Activated CD4-positive, alpha-beta T cell treated with anti-CD3 and anti-CD28 coated beads, Interleukin-2, amount 50 U/mL, for 16 hours (primary cell): ENCODE measurements at places on chromosomes 6 and 20.
A peak's percentile ranks its signal among the peaks of the same experiment; 100 is the strongest.

- no peak for DNase-seq
Observed at GRCh38 chr20:32457479-32457986, 99.4 kb downstream of the ASXL1 start.

DNA sequence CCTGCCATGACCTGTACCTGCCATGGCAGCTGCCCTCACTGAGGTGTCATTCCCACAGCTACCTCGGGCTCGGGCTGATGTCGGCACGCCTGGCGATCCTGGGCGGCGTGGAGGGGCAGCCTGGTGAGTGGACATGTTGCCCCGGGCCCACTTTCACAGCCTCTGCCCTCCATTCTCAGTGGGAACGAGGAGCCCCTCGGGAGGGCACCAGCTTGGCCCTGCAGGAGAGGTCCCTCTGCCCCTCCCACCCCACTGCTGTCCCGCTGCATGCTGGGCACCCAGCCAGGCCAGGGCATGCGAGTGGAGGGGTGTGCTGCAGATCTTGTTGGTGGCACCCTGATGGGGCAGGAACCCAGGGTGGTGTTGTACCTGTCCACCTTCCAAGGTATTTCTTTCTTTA lies 23.0 kb downstream of the ENTPD6 start:
- DNase-seq, result no peak

GRCh38 chr6:79215213-79215824 lies 19.2 kb downstream of the HMGN3 start:
- DNase-seq, result no peak

- peak; percentile 58 for DNase-seq
Observed at GRCh38 chr20:32761831-32762753, at the start of gene DNMT3B. TSS of gene DNMT3B (plus strand) at chr20:32762385. CDS start at chr20:32780324, 17,939 bp downstream.

GRCh38 chr6:14671261-14671681 lies 553.7 kb downstream of the CD83 start:
- no peak for DNase-seq

- DNase-seq, result no peak
Observed at GRCh38 chr6:2945153-2945452, 26.3 kb downstream of the SERPINB6 start.

DNA sequence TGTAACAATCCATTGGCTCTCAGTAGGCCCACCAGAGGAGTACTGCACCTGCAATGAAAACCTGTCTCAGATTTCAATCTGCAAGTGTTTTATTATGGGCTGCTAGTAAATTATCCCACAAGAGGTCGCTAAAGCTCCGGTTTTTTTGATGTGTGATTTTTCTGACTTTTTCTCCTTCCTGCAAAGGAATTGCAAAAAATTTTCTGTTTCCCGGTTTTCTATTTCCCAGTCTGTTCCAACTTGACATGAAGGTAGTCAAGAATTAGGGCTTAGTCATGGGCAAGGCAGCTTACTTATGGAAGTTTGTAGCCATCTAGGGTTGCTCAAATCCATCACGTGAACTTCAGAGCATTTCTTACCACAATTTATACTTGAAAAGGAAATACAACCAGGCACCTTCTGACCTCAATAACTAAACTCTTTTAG lies 38.5 kb upstream of the AHI1 start:
- DNase-seq, result peak; percentile 53

DNA sequence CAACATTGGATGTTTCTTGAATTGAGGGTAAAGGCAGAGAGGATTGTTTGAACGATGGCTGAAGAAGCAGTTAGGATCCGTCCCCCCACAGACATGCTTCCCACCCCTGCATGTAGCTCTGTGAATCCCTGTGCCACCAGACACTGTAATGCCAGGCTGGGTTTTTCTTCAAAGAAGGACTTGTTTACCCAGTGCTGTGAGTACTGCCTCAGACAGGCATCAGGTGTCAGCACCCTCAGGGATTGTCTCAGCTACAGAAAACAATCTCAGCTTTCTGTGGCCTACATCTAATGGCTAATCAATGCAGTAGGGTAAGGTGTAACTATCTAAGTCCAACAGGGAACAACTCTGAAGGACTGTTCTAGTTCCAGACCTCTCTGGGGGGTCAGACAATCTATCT lies 853.0 kb upstream of the EPHA7 start:
- no peak for DNase-seq

DNA sequence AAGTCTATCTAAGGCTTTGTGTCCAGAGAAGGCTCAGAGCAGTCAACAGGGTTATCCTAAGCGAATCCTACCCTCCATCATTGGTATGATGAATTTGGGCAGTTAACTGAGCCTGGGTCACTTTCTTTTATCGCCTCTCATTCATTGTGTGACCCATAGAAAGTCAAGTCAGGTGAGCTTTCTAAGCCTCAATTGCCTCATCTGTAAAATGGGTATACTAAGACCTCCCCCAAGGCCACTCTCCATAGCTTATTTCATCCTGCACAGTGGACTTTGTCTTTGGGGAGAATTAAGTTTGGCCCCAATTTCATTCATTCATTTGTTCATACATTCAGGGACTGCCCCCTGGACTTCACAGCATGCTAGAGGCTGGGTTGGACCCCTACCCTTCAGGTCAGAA lies 110.5 kb downstream of the DHX35 start:
- no peak for DNase-seq

DNA sequence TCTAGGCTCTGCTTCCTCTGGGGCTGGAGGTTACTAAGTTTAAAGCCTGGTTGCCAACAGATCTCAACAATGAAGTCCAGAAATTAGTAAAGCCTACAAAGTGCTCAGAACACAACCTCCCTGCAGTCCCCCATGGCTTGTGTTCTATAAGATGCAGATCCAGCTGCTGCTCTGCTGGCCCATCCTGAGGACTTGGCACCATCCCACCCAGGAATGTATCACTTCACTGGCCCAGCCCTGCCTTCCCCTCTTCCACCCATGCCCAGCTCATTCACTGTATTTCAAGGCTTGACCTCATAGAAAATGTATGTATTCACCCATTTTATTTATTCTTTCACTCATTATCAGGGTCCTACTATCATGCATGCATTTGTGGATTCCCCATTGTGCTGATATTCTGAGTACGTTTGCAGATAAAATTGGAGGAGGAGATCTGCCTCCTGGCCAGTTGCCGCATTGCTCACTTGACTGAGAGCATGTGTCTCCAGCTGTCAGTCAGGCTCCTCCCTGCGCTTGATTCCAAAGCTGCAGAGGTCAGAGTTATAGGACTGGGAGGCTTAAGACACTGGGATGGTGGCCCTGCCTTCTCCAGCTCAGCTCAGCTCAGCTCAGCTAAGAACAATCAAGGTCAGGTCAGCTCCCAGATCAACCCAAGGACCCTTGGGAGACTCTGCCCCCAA lies 104.8 kb downstream of the MAFB start:
- DNase-seq, result no peak

DNA sequence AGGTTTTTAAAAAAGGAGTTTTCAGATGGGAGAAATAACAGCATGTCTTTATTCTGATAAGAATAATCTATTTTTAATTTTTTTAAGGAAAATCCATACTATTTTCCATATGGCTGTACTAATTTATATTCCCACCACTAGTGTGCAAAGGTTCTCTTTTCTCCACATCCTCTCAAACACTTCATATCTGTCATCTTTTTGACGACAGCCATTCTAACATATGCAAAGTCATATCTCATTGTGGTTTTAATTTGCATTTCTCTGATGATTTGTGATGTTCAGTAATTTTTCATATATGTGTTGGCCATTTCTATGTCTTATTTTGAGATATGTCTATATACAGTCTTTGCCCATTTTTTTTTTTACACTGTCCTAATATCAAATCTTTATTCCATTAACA lies 280.6 kb upstream of the RUNX2 start:
- no peak for DNase-seq

GRCh38 chr6:40719671-40720374 lies 132.7 kb upstream of the LRFN2 start:
- DNase-seq, result no peak

- no peak for DNase-seq
Observed at GRCh38 chr20:58944610-58945009, 36.4 kb upstream of the NELFCD start.

DNA sequence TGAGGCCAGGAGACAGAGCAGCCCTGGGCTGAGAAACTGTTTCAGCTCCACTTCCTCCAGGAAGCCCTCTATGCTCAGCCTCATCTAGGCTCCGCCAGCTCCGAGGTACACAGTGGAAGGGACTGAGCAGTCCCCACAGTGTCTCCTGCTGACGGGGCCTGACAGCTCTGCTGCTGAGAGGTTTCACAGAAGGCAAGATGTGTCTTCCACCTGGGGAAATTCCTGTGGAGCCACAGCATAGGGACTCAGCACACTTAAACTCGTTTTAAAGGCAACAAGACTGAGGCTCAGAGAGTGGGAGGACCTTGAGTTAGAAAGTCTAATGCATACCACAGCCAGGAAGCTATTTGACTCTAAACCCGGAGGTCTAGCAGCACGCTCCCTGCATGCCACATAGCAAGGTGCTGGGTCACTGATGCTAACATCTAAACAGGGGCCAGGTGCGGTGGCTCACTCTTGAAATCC lies 6.8 kb downstream of the ADA start:
- DNase-seq, result peak; percentile 57
